Smooth muscle cell of the brain vasculature (primary cell): ENCODE measurements at places on chromosomes 6 and 20.

GRCh38 chr6:56435326-56435725, 187.9 kb upstream of the COL21A1 start:
- DNase-seq = no peak

DNA sequence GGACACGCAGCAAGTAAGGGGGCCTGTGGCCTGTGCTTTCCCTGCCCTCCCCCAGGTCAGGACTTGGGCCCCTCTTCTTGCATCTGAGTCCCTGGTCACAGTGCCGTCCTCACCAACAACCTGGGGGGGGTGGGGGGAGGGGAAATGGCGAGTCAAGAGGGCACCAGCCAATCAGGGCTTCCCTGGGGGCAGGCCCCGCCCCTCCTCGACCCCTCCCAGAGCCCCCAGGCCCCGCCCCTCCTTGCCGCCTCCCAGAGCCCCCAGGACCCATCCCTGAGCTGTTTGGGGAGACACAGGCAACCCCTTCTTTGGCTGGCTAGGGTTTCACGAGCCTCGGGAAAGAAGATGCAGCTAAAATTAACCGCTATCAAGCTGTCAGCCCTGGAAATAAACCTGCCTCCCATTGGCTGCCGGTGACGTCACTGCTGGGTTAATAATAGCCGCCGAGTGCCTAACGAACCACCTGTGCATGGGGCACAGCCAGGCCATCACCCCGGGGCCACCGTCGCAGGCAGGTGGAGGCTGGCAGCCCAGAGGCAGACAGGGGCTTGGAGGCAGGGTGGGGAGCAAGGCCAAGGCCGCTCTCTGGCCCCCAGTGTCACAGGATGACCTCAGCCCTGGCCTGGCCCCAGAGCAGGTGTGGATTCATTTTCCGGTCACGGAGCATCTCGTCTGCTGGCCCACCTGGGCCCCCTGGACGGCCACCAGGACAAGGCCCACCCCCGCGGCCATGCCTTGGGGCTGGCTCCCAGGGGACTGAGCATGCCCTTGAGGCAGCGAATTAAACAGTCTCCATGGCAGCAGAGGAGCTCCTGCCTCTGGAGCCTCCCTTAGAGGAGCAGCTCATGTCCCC, 3.2 kb upstream of the EEF1A2 start:
- no peak for DNase-seq

DNA sequence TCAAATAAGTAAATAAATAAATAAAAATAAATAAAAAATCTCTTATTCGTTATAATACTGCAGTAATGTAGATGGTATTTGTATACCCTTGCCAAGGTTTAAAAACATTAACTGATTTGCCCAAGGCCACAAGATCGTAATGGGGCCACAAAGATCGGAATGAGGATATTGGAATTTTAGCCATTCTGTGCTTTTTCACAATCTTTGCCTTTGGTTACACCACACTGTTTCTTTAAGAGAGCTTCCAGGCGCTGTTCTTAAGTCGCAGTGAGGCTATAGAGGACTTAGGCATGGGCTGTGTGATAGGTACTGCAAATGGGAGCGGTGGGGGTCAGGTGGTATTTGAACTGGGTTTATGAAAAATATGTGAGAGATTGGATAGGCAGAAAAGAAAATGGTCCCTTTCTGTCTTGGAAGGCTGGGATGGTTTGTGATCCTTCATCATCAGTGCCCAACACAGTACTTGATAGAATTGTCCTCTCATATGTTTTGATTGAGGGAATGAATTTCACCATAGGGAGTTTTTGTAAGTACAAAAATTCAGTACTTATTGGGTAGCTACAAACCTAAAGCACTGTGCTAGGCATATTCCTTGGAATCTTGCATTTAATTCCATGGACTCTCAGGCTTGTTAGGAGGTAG, 1.4 kb downstream of the NUS1 start:
- DNase-seq = no peak

- no peak for DNase-seq
Measured at GRCh38 chr6:45445364-45445748, 67.6 kb upstream of the SUPT3H start.

- no peak for DNase-seq
Measured at GRCh38 chr6:144607998-144608735, 323.0 kb downstream of the UTRN start.

GRCh38 chr6:25136854-25137253, 142.3 kb upstream of the CARMIL1 start:
- no peak for DNase-seq

- no peak for DNase-seq
Measured at GRCh38 chr20:44496976-44497375, 21.3 kb downstream of the TTPAL start.

- no peak for DNase-seq
Measured at GRCh38 chr6:24780206-24780605, 5.5 kb downstream of the GMNN start.

GRCh38 chr6:17483391-17484016, 90.1 kb downstream of the CAP2 start:
- no peak for DNase-seq

- no peak for DNase-seq
Measured at GRCh38 chr6:75926293-75927168, 145.9 kb downstream of the IMPG1 start.
